ENCODE measurements at places on chromosomes 5 and 9. TPM values are rescaled to one million over a fixed set of nuclear protein-coding genes. Genes with fewer than 3 reads are reported as not detected.

SNCB gene
- polyA plus RNA-seq, result not detected

DNA sequence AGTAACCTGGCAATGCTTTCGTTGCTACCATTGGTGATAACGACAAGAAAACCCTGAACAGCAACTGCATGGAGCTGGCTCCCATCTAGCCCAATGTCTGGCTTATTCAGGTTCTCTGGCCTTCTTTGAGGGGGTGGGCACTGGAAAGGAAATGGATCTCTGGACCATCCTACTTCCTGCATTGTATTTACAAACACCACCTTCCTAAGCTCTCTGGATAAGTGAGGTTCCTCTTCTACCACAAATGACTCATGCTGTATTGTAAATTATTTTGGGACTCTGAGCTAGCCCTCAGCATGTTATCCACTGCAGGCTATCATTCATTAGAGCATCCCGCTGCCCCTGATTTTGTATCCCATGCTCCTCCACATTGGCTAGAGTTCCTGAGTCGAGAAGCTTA, 136.9 kb upstream of the KLF9 start:
- no peak for DNase-seq

MGAT1 gene
- polyA plus RNA-seq, result 157 TPM

DNA sequence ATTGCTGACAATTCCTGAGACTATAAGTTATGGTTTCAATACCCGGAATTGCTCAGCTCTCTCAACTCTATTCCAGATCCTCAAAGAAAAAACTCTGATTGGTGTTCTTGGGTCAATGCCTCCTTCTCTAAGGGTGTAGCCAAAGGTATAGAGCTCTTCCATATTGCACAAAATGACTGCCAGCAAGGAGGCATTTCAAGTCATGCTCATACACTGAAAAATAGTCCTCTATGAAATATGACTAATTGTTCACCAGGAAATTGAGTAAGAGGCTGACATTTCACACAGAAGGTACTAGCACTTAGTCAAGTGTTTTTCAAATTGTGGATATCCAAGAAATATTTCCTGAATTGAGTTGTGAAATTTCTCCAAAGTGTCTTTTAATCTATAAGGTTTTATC, 111.1 kb upstream of the KLF9 start:
- DNase-seq, result no peak

DNA sequence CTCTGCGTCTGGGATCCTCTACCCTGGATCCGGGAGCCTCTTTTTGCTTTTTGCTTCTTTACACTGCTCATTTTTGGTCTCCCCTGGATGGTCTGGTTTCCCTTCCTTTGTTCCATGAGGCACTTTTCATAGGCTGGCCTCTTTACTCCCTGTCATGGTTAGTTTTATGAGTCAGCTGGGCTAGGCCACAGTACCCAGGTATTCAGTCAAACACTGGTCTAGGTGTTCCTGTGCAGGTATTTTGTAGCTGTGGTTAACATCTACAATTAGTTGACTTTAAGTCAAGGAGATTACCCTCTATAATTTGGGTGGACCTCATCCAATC, 17.5 kb downstream of the ANKRD33B start:
- DNase-seq, result no peak

DNA sequence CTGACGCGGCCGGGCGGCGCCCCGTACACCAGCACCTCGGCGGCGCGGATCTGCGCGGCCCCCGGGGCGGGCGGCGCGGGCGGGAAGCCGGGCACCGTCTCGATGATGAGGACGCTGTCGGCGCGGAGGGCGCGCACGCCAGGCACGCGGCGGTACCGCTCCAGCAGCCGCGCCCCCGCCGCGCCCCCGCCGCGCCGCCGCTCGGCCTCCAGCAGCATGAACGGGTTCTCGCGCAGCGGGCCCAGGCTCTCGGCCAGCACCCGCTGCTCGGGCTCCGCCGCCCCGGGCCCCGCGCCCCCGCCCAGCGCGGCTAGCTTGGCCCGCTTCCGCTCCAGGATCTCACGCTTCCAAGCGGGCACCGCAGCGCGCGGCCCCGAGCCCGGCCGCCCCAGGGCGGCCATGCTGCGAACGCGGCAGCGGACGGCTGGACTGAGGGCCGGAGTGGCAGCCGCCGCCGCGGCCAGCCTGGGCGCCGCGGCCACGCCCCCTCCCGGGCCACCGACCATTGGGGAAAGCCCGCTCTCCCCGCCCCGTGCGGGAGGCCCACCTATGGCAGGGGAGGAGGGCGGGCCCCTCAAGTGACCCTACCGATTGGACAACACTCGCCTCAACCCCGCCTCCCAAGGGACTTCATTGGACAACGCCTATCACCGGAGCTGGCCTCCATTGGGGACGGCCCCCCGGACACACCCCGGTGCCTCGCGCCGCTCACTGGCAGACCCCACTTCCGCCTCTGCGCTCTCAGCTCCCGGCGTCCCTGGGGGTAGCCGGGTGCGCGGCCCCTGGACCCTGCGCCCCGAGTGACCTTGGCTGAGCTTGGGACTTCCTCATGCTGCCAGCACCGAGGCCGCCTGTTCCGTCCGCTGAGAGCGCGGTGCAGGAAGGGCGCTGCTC, at the start of gene TPRN:
TSS of gene TPRN (minus strand) at position 431 of the 894 bp plus-strand sequence. CDS start at position 401, 30 bp downstream.
- DNase-seq, result peak; percentile 98

GRCh38 chr9:68668127-68668526, 36.9 kb upstream of the PIP5K1B start:
- no peak for DNase-seq

- DNase-seq, result peak; percentile 45
Measured at GRCh38 chr9:99000476-99001395, 57.0 kb downstream of the COL15A1 start.

CEP72 gene
- 4.2 TPM for polyA plus RNA-seq

SPEF2 gene
- 5.5 TPM for polyA plus RNA-seq

DNA sequence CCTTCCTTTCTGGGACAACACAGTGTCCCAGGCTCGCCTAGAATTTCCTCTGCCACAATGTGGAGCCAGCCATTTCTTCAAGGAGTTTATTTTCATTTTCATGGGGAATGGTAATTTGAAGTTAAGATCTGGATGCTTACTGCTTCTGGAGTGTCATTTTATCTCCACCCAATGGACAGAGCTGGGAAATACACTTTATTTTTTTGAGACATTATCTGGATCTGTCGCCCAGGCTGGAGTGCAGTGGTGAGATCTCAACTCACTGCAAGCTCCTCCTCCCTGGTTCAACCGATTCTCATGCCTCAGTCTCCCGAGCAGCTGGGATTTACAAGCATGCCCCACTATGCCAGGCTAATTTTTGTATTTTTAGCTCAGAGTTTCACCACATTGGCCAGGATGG, 12.7 kb upstream of the THG1L start:
- peak; percentile 18 for DNase-seq

- DNase-seq, result no peak
Measured at GRCh38 chr5:42858031-42858643, 46.4 kb upstream of the SELENOP start.

- no peak for DNase-seq
Measured at GRCh38 chr9:89006267-89006666, 15.0 kb downstream of the S1PR3 start.

DNA sequence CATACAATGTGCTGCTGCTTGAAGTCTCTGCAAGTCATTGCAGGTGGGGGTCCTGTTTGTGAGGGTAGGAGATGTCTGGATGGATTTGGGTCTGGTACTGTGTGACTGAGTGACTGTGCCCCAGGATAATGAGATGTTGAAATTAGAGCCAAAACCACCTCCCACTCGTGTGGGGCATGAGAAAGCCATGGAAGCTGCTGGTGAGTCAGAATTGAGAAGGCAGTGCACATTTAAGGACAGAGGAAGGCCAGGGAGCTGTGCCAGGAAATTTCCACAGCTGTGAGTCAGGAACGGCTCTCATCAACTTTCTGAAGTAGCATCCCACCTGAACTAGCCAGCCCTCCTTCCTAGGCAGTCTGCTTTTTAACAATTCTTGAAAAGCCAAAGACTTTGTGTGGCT, 229.8 kb downstream of the DRD1 start:
- DNase-seq, result no peak

GRCh38 chr9:97786341-97786740, 66.7 kb upstream of the FOXE1 start:
- DNase-seq, result no peak

FBN2 gene
- polyA plus RNA-seq, result not detected

DNA sequence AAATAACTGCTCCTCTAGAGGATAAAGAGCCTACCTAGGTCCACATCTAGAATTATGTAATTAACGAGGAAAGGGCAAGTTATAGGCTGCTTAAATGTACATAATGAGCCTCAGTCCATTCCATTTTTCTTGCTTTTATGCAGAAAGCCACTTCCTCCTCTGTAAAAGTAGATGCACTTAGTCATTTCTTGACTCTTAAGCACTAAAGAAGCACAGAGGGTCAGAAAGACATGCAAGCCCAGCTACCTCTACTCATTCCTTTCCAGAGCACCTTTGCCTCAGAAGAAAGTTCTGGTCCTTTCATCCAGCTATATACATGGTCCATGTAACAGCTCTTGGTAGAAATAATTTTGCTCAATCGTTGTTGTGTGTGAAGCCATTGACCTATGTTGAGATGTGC, 308.0 kb upstream of the NREP start:
- DNase-seq, result no peak

- DNase-seq, result no peak
Measured at GRCh38 chr9:74528207-74528606, 31.1 kb downstream of the RORB start.

- no peak for DNase-seq
Measured at GRCh38 chr9:137217276-137218211, 4.5 kb downstream of the RNF208 start.

PRRX2 gene
- polyA plus RNA-seq, result not detected

GMCL2 gene
- not detected for polyA plus RNA-seq

WDR31 gene
- 0.22 TPM for polyA plus RNA-seq

GRCh38 chr5:158641016-158641415, 458.7 kb downstream of the EBF1 start:
- no peak for DNase-seq

GRCh38 chr9:127965953-127966352, 14.8 kb downstream of the EEIG1 start:
- DNase-seq, result no peak

DNA sequence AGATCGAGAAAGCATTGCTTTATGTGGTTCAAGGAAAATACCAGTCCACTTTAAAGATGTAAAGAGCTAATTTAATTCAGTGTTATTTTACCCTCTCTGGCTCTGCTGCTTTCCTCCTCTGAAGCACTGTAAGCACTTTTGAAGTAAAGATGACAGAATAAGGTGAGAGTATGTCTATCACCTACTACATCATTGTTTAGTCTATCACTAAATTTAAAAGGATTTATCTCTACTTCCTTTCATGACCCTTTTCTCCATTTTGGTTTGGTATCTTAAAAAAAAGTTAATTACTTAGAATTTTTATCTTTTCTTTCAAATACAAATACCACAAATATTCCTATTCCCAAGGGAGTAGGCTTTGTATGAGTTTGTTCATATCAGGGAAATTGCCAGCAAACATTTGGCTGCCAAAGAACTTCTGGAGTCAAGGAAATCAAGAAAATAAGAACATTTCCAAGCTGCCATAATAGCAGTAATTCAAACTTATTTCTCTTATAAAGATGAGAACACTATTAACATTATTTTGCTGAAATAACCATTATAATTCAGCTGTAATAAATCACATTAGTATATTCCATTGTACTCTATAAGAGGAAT, 77.8 kb downstream of the SLC38A9 start:
- DNase-seq, result no peak

PCDHGB5 gene
- polyA plus RNA-seq, result 0.14 TPM

DNA sequence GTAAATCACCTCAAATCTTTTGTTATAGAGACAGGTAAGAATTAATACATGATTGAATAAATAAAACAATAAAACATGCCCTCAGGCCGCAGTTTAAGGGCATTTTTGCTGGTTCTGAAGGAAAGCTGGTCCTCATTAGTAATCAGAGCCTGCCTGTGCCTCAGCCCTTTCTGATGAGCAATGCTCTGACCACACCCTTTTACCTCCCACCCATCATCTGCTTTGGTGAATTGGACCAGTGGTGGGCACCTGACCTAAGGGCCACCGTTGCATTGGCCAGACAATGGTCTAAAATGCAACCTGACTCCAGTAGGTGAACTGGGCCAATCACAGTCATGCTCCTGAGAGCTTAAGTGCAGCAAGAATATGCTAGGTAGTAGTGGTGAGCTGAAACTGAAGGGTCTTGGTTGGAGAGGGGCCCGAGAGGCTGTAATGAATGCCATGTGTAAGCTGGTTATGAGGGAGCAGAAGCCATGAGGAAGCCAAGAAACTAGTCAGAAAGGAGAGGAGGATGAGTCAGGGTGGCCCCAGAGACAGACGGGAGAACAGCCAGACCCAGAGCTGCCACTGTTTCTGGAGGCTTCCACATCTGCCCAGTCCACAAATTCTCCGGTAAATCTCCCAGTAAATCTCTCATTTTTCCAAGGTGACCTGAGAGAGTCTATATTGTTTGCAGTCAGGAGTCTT, 45.5 kb upstream of the ZSWIM6 start:
- no peak for DNase-seq

GRCh38 chr5:180118391-180118791, 46.8 kb upstream of the RNF130 start:
- DNase-seq, result no peak

Measured in CD8-positive, alpha-beta memory T cell (primary cell).